ENCODE measurements at places on chromosomes 4 and X. TPM values are rescaled to one million over a fixed set of nuclear protein-coding genes. Genes with fewer than 3 reads are reported as not detected.

ITGB1BP2 gene
- 1.7 TPM for total RNA-seq

MAEA gene
- 103 TPM for total RNA-seq

TBCK gene
- total RNA-seq, result 36.1 TPM

ALPK1 gene
- total RNA-seq, result 32.2 TPM

IL1RAPL1 gene
- not detected for total RNA-seq

GRCh38 chr4:169250796-169251195 is 20.0 kb downstream of the SH3RF1 start:
- H3K27ac ChIP-seq, result no peak overlapping the region
- H3K4me3 ChIP-seq, result no peak overlapping the region
- peaks cover 43% of the 10 kb centered on the region for H3K4me1 ChIP-seq

DNA sequence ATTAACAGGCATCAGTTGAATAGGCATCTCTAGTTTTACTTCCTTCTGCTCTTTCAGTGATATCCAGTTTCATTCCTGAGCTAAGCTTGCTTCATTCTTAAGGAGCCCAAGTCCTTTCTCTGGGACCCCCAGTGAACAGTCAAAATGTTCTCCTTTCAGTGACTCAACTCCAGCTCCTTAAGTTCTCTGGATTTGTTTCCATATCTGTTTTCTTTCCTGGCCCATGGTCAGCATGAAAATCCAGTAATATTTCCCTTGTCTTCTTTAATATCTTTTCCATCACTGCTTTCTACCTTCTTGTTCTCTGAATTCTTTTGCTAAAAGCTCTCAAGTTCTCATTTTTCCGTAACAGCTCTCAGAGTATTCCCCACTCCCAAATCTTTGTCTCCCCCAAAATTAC is 25.5 kb downstream of the ADGRL3 start:
- no peaks in the 10 kb centered on the region for H3K4me1 ChIP-seq
- H3K27ac ChIP-seq, result no peak overlapping the region
- no peaks in the 10 kb centered on the region for H3K36me3 ChIP-seq
- no peaks in the 10 kb centered on the region for H3K27me3 ChIP-seq
- H3K4me3 ChIP-seq, result no peak overlapping the region
- DNase-seq, result no peak

DNA sequence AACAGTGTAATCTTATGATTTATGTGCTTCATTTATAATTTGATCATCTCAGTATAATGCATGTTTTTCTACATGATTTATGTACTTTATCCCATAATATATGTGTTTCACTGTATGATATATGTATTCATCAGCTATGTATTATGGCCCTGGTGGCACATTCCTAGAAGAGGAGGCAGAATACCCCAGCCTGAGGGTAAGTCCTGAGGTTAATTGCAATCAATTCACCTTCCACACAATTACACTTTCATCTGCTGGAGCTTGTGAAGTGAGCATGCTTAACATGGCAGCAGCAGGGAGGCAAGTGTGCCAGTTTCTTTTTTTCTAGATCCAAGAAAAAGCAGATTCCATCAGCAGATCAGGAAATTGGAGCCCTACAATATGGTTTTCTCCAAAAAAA is 81.2 kb downstream of the CXXC4 start:
- H3K27me3 ChIP-seq, result no peaks in the 10 kb centered on the region
- no peaks in the 10 kb centered on the region for H3K36me3 ChIP-seq
- no peak overlapping the region for H3K4me3 ChIP-seq

GRCh38 chr4:121472937-121473721 is 92.3 kb upstream of the QRFPR start:
- no peak overlapping the region for H3K27ac ChIP-seq
- no peaks in the 10 kb centered on the region for H3K36me3 ChIP-seq
- no peak for DNase-seq
- H3K27me3 ChIP-seq, result no peaks in the 10 kb centered on the region
- H3K4me1 ChIP-seq, result no peaks in the 10 kb centered on the region

GRCh38 chr4:13523105-13523477 is 21.2 kb downstream of the NKX3-2 start:
- no peak overlapping the region for H3K27ac ChIP-seq
- no peaks in the 10 kb centered on the region for H3K36me3 ChIP-seq
- peaks cover 13% of the 10 kb centered on the region for H3K27me3 ChIP-seq
- H3K4me3 ChIP-seq, result no peak overlapping the region
- no peak for DNase-seq

DNA sequence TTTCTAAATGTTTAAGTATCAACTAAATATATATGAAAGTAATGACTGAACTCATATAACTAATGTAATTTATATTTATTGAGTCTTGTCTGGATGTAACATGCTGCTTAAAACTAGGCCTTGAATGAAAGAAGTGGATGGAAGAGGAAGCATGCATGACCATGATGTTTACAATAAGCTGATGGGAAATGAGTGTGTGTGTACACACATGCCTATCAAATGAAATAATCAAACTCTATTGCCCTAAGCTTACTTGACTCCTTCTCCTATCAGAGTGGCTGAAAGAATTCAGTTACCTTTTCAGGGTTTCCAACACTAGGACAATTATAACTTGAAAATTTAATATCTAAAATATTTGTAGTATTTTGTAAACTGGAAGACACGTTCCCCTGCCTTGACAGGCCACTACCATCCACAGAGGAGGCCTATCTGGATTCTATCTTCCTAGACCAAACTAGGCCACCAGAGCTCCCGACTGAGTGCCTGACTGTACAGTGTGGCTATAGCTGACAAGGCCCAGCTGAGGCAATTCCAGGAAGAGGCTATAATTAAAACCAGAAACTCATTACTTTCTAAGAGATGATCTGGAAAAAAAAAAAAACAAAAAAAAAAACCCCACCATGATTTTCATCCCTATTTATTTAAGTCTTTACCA is 7.6 kb downstream of the ARSJ start:
- H3K36me3 ChIP-seq, result no peaks in the 10 kb centered on the region
- no peaks in the 10 kb centered on the region for H3K27me3 ChIP-seq
- no peak overlapping the region for H3K27ac ChIP-seq

DNA sequence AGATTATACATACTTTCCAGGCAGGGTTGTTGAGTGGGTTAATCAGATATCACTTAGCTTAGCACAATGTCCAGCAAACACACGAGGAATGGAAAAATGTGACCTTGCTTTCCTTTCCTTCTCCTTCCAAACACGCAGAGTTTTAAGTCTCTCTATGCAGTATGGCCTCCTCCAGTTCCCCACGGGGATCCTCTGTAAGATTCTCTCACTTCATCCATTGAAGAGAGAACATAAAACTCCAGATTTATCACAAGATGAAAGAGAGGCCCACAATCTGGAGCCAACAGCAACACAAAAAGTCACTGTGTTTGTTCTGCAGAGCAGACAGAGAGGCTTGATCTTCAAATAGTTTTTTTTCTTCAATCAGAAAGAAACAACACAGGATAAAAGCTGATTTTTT is 336.8 kb upstream of the CLNK start:
- H3K36me3 ChIP-seq, result no peaks in the 10 kb centered on the region
- H3K4me1 ChIP-seq, result no peaks in the 10 kb centered on the region
- H3K27me3 ChIP-seq, result no peaks in the 10 kb centered on the region
- no peak overlapping the region for H3K4me3 ChIP-seq

GRCh38 chrX:107571296-107571998 is 56.9 kb upstream of the PRPS1 start:
- no peak overlapping the region for H3K4me3 ChIP-seq
- no peaks in the 10 kb centered on the region for H3K27me3 ChIP-seq
- H3K4me1 ChIP-seq, result no peaks in the 10 kb centered on the region
- no peak for DNase-seq
- H3K36me3 ChIP-seq, result no peaks in the 10 kb centered on the region

- no peaks in the 10 kb centered on the region for H3K27me3 ChIP-seq
- H3K4me3 ChIP-seq, result no peak overlapping the region
- no peak overlapping the region for H3K27ac ChIP-seq
- DNase-seq, result peak; percentile 78
These were observed 47.4 kb downstream of the WDR1 start for GRCh38 chr4:10069075-10069642.

DNA sequence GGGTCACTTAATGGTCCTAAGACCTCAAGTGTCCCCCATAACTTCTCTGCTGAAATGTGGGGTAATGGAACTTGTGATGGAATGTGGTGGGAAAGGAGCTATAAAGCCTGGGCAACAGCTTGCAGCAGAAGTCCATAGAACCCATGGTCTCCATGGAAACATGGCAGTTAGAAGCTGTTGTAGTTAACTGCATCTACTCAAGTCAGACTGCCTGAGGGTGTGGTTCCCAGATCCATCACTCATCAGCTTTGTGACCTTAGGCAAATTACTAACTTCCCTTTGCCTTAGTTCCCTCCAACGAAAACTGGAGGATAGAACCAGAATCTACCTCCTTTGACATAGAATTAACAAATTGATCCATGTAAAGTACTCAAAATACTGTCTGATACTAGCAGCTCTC is 113.0 kb downstream of the SPATA18 start:
- H3K27ac ChIP-seq, result no peak overlapping the region
- H3K4me1 ChIP-seq, result no peaks in the 10 kb centered on the region
- H3K36me3 ChIP-seq, result no peaks in the 10 kb centered on the region
- H3K27me3 ChIP-seq, result no peaks in the 10 kb centered on the region

DNA sequence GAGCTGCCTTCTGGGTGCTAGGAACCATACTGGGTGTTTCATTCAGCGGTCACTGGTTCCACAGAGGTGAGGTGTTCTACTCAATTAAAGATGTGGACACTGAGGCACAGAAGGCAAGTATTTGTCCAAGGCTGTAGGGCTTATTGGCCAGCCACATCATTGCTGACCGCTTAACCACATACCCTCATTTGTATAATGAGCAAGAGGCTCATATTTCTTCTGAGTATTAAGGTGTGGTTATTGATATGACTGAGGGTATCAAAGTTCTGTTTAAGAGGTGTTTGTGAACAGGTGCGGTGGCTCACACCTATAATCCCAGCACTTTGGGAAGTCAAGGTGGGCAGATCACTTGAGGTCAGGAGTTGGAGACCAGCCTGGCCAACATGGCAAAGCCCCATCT is 14.3 kb downstream of the RNF4 start:
- H3K4me3 ChIP-seq, result no peak overlapping the region
- no peaks in the 10 kb centered on the region for H3K36me3 ChIP-seq
- no peak for DNase-seq

DNA sequence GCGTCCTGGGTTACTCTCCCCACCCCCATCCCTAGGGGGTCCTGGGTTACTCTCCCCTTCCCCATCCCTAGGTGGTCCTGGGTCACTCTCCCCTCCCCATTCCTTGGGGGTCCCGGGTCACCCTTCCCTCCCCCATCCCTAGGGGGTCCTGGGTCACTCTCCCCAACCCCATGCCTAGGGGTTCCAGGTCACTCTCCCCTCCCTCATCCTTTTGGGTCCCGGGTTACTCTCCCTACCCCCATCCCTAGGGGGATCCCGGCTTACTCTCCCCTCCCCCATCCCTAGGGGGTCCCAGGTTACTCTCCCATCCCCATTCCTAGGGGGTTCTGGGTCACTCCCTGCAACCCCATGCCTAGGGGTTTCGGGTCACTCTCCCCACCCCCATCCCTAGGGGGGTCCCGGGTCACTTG is 1.5 kb downstream of the ASMTL start:
- peaks cover 25% of the 10 kb centered on the region for H3K4me1 ChIP-seq
- H3K4me3 ChIP-seq, result peak overlapping the region; percentile 90
- no peaks in the 10 kb centered on the region for H3K27me3 ChIP-seq
- H3K36me3 ChIP-seq, result no peaks in the 10 kb centered on the region

DNA sequence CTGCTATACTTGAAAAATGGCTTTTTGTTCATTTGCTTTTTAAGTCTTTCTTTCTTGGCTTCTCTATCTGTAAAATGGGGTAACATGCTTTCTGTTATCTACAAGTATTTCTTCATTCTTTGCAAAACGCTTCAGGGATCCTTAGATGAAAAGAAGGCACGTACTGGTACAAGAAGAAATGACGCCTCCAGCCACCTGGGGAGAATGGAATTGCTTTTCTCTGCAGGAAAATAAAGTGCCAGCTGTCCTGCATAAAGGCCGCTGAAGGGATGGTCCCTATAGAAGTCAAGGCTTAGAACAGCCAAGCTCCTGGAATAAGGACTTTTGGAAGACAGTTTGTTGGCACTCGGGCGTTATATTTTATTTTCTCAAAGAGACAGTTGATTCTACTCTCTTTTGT is 210.8 kb upstream of the RASGEF1B start:
- H3K27me3 ChIP-seq, result no peaks in the 10 kb centered on the region
- no peaks in the 10 kb centered on the region for H3K4me1 ChIP-seq
- no peak overlapping the region for H3K4me3 ChIP-seq
- H3K27ac ChIP-seq, result no peak overlapping the region
- DNase-seq, result no peak

- H3K27me3 ChIP-seq, result no peaks in the 10 kb centered on the region
- H3K4me1 ChIP-seq, result no peaks in the 10 kb centered on the region
- no peak overlapping the region for H3K4me3 ChIP-seq
- H3K36me3 ChIP-seq, result no peaks in the 10 kb centered on the region
- H3K27ac ChIP-seq, result no peak overlapping the region
These were observed 53.7 kb downstream of the GPM6A start for GRCh38 chr4:175758050-175759024.

Data from vagina (tissue), 2 donors.